IPS-NIHi11 (cell line): ENCODE measurements at places on chromosomes 11 and 22.

- DNase-seq = peak; percentile 26
Observed at GRCh38 chr22:40332319-40332781, 13.9 kb upstream of the ADSL start.

- no peak for DNase-seq
Observed at GRCh38 chr11:134670961-134671370, 258.9 kb upstream of the B3GAT1 start.

- DNase-seq = no peak
Observed at GRCh38 chr11:76269661-76270261, 63.5 kb upstream of the WNT11 start.

DNA sequence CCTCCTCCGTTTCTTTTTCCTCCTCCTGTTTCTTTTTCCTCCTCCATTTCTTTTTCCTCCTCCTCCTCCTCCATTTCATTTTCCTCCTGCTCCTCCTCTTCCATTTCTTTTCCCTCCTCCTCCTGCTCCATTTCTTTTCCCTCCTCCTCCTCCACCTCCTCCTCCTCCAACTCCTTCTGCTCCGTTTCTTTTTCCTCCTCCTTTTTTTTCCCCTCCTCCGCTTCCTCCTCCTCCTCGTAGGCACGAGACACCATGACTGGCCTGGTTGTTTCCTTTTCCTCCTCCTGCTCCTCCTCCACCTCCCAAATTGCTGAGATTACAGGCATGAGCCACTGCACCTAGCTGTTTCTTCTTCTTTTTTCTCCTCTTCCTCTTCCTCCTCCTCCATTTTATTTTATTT lies 25.6 kb upstream of the DRICH1 start:
- DNase-seq = no peak

DNA sequence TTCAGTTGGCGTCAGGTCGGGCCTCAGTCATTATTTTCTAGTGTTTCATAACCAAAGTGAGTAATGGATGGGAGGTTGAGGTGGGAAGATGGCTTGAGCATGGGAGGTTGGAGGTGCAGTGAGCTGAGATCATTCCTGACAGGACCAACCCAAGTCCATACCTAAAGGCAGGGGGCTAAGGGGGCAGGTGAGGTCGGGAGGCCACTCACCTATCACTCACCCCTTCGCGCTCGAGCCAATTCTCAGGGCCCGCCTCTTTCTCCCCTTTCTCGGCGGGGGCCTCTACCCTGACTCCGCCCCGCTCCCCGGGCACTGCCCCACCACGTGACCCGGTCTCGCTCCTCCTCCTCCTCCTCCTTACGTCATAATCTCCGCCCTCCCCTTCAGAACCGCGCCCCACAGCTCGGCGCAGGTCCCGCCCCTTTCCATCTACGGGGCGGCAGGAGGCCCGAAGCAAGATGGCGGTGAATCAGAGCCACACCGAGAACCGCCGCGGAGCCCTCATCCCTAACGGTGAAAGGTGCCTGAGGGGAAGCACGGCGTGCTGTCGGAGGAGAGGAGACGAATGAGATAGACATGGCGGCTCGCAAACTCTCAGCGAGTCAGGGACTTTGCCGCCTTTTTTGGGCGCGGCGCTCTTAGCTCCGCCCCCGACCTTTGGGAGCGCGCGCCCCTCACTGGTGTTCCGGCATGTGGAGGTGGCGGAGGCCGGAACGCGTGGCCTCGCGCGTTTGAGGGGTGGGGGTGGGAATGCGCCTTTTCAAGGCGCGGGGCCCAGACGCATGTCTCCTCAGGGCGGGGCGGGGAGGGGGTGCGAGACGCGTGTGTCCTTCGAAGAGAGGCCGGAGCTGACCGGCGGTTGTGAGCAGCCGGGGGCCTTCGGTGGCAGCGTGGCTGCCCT lies at the start of gene WBP2NL:
Gene WBP2NL, plus strand, starts transcription at position 428 of the 901 bp plus-strand sequence. Its CDS starts 31 bp downstream, at position 459.
- DNase-seq = peak; percentile 76

- DNase-seq = no peak
Observed at GRCh38 chr11:112343368-112344039, 82.8 kb upstream of the PLET1 start.

DNA sequence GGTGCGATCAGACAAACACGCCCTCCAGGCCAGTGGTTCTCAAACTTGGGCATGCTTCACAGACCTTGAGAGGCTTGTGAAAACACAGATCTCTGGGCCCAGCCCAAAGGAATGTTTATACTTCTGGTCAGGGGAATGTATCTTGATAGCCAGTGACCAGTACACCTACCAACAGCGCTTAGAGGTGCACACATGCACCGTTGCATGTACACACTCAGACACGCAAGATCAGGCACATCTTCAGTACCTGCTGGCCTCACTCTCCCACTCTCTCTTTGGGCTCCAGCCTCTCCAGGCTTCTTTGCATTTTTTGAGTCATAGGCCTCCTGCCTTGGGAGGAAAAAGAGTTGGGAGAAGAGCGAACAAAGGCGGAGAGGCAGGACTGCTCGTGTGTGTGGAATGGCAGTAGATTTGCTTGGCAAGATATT lies 11.7 kb upstream of the FXYD6 start:
- DNase-seq = no peak
